ENCODE measurements at places on chromosomes 11 and 22.

- ATAC-seq: no peak
Measured at GRCh38 chr11:66556086-66556485, 9.4 kb downstream of the ACTN3 start.

DNA sequence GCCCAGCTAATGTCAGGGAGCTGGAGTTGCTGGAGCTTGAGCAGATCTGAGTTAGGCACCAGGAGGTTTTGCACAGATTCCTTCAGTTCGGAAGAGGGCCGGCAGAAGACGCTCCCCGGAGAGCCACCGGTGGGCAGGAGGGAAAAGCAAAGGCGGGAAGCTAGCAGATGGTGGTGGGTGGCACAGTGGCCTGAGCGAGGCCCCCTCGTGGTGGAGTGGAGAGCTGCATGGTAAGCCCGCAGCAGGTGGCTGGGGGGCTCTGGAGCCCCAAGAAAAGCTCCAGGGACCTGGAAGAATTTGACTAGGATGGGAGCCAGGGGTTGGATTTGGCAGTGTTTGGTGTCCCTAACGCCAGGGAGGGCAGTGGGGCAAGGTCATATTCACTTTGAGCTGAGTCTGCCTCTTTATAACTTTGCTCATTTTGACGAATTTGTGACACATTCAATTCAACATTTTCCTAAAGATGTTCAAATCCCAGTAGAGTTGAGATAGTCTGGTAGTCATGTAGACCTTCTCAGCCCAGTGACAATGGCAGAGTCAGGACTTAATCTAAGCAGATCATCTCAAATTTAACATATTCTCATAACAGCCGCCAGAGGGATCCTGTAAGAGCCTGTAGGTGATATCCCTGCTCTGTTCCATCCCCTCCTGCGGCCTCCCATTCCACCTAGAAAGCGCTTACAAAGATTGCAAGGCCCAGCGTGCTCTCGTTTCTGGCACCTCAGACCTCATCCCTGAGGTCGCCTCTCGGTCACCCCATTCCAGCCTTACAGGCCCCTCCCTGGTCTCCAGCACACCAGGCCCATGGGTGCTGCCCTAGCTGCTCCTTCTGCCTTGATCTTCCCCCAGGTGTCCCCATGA, 57.9 kb downstream of the TRIM29 start:
- ATAC-seq: no peak

- no peak for ATAC-seq
Measured at GRCh38 chr11:57974132-57974531, 49.5 kb upstream of the OR9Q1 start.

GRCh38 chr11:29481738-29482137, 535.1 kb downstream of the KCNA4 start:
- ATAC-seq: no peak

DNA sequence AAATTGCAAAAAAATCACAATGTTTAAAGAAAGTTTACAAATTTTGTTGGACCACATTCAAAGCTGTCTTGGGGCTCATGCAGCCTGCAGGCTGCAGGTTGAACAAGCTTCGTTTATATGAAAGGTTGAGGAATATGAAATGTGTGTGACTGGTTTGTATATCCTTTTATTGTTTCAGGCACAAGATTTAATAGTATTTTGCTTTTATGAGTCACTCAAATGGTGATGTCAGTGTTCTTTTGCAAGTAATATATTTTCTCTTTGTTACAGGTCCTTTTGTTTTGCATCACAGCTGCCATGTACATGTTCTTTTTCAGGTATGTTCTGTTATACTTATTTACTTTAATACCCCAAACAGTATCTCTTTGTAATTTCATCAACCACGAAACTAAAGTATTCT, 198.6 kb downstream of the TMEM135 start:
- no peak for ATAC-seq

- peak; percentile 53 for ATAC-seq
Measured at GRCh38 chr11:22244986-22245592, 52.2 kb downstream of the ANO5 start.

DNA sequence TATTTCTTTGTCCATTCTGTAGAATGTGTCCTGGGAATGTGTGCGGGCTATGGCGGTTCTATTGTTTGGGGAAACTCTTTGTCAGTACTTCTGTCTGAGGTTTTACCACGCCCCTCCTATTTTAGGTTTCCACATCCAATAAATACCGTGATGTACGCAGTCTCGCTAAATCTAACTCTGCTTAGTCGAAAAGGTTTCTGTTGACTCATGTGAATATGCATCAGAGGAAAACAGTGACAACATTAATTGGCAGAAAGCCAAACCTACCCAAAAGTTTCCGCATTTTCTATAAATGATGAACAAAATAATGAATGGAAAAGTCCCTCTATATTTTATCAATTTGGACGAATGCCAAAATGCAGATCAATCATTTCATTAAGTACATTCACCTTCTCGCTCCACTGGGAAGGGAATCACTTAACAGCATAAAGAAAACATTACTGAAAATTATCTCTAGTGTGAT, 143.4 kb downstream of the MAML2 start:
- ATAC-seq: no peak

GRCh38 chr11:109123816-109124787, 297.9 kb upstream of the C11orf87 start:
- peak; percentile 41 for ATAC-seq

DNA sequence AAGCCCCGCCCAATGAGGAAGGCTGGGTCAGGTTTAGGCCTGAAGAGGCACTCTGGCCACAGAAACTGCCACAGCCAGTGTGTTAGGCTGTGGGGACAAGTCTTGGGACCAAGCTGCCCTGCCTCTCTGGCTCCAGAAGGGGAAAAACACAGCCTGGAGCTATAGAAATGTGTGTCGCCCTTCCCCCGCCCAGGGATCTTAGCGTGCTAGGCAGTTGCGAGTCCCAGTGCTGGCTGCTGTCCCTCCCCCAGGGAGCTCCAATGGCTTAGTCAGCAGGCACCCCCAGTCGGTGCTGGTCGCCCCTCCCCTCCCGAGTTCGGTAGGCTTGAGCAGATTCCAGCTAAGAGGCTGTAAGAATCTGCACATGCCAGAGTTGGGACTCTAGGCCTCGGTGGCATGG, 99.5 kb upstream of the API5 start:
- ATAC-seq: no peak
